ENCODE measurements at places on chromosomes 3 and 15. TPM values are rescaled to one million over a fixed set of nuclear protein-coding genes. Genes with fewer than 3 reads are reported as not detected.

XCR1 gene
- total RNA-seq = 0.17 TPM

LXN gene
- 22.6 TPM for total RNA-seq

TMEM212 gene
- total RNA-seq = not detected

IQCF5 gene
- total RNA-seq = not detected

SLC9C1 gene
- 0.13 TPM for total RNA-seq

RTP3 gene
- not detected for total RNA-seq

CD86 gene
- 5.6 TPM for total RNA-seq

IGSF11 gene
- total RNA-seq = 0.22 TPM

FAM81A gene
- 18.8 TPM for total RNA-seq

ITIH1 gene
- total RNA-seq = not detected

FBLN2 gene
- 10.5 TPM for total RNA-seq

PLA2G4F gene
- total RNA-seq = 27.7 TPM

KLHL6 gene
- total RNA-seq = 2.1 TPM

GNAT1 gene
- total RNA-seq = not detected

AGBL1 gene
- 0.10 TPM for total RNA-seq

CIB2 gene
- 6.8 TPM for total RNA-seq

PODXL2 gene
- total RNA-seq = 12.1 TPM

CEP70 gene
- total RNA-seq = 45.4 TPM

Measured in colonic mucosa (tissue), 4 donors.